ENCODE measurements at places on chromosomes 6 and 20.

GRCh38 chr6:24673625-24674024 lies 6.7 kb downstream of the ACOT13 start:
- no peak for DNase-seq

- no peak for DNase-seq
Measured at GRCh38 chr6:96834070-96834469, 3.2 kb downstream of the GPR63 start.

GRCh38 chr6:28563430-28564095 lies 37.9 kb downstream of the GPX5 start:
- no peak for DNase-seq

GRCh38 chr20:58393299-58393698 lies 4.3 kb downstream of the VAPB start:
- no peak for DNase-seq

- no peak for DNase-seq
Measured at GRCh38 chr20:37997516-37997915, 35.7 kb downstream of the TTI1 start.

GRCh38 chr20:32355417-32355841 lies 2.7 kb upstream of the ASXL1 start:
- no peak for DNase-seq

GRCh38 chr6:76861403-76861802 lies 601.9 kb downstream of the HTR1B start:
- DNase-seq, result no peak
